ENCODE measurements at places on chromosomes 7 and 10. TPM values are rescaled to one million over a fixed set of nuclear protein-coding genes. Genes with fewer than 3 reads are reported as not detected.

Gene NPY4R2
- total RNA-seq = not detected

Gene ODAD2
- 1.8 TPM for total RNA-seq

Gene GIMAP1
- not detected for total RNA-seq

Gene SLC13A4
- total RNA-seq = not detected

Gene IQUB
- total RNA-seq = 0.08 TPM

Gene VWA2
- not detected for total RNA-seq

Gene NODAL
- not detected for total RNA-seq

Gene C10orf105
- not detected for total RNA-seq

Gene GIMAP7
- total RNA-seq = not detected

Gene MOGAT3
- not detected for total RNA-seq

Gene STEAP4
- total RNA-seq = 0.02 TPM

Gene EPO
- not detected for total RNA-seq

Gene CNPY1
- total RNA-seq = not detected

Measured in H4 (cell line).